ENCODE measurements at places on chromosomes 4 and X. TPM values are rescaled to one million over a fixed set of nuclear protein-coding genes. Genes with fewer than 3 reads are reported as not detected.

- H3K4me1 ChIP-seq, result no peaks in the 10 kb centered on the region
- H3K36me3 ChIP-seq, result no peaks in the 10 kb centered on the region
- H3K4me3 ChIP-seq, result no peak overlapping the region
Measured at GRCh38 chr4:33711826-33712225, 2532.5 kb downstream of the ARAP2 start.

DNA sequence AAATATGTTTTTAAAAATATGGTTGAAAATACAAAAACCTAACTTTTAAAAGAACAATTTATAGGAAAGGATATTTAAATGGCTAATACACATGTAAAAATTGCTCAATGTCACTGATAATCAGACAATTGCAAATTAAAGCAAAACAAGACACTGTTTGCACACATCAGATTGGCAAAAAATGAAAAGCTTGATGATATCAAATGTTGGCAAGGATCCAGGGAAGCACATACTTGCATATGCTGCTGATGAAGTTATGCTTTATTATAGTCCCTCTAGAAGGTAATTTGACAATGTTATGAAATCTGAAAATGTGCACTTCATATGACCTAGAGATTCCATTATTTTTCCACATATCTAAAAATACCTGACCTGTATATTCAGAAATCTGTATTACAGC is 45.7 kb upstream of the EPGN start:
- H3K36me3 ChIP-seq, result no peaks in the 10 kb centered on the region
- no peaks in the 10 kb centered on the region for H3K4me1 ChIP-seq
- no peaks in the 10 kb centered on the region for H3K27me3 ChIP-seq
- no peak overlapping the region for H3K27ac ChIP-seq
- H3K4me3 ChIP-seq, result no peak overlapping the region

PRSS12 gene
- 15.4 TPM for polyA plus RNA-seq

DNA sequence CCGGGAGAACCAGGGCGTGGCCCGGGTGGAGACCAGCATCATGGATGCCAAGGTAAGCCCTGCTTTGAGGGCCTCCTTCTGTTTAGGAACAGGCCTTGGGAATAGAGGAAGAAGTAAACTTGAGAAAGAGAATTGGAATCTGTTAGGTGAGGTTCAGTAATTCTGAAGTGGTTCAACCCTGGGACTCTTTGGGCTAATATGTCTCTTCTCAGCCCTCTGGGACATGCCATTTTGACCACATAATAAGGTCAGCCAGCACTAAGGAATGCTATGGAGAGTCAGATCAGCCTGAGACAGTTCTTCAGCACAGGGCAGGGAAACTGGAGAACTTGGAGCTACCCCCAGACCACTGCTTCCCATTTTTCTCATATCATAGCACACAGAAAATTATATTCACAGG is 63.3 kb upstream of the PRPS1 start:
- no peaks in the 10 kb centered on the region for H3K4me1 ChIP-seq
- H3K4me3 ChIP-seq, result no peak overlapping the region
- no peaks in the 10 kb centered on the region for H3K27me3 ChIP-seq

DNA sequence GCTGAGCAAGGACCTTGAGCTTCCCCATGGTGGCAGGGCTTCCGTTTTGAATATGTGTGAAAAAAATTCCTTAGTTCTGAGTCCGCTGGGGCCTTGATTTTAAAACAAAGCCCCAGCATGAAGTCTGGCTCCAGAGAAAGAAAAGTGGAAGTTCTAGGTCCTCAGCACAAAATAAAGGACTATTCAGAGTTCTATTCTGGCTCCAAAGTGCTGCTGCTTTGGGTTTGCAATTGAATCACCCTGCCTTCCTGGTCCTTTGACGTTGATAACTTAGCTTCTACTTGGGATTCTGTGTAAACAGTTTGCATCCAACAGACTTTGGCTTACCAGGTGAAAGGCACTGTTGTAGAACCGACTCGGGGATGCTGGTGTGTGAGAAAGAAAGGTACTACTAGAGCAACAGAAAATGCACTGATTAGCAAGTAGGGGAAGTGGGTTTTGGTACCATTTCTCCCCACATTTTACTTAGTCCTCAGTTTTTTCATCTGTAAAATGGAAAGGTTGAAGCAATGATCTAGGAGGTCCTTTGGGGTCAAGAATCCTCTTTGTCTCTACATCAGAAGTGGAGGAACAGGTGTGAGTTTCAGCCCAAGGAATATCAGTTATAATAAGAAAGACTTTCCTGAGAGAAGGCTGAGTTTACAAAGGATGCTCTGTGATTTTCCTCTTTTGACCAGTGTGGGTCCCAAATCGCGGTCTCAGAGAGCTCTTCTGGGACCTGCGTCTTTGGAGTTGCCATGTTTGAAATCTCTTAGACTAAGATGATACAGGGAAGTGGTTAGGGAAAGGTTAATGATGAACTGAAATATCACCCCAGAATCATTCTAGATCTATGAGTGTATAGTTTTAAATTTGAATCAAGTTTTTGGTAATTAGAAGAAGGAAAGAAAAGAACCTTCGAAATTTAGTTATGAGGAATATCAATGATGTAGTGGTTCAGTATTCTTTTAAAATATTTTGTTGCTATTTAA is 28.2 kb downstream of the IGFBP7 start:
- no peak overlapping the region for H3K4me3 ChIP-seq
- H3K36me3 ChIP-seq, result no peaks in the 10 kb centered on the region
- H3K27ac ChIP-seq, result peak overlapping the region; percentile 78
- no peaks in the 10 kb centered on the region for H3K27me3 ChIP-seq
- no peak for DNase-seq
- H3K4me1 ChIP-seq, result peaks cover 28% of the 10 kb centered on the region

- no peak overlapping the region for H3K27ac ChIP-seq
- DNase-seq, result no peak
- peaks cover 2% of the 10 kb centered on the region for H3K27me3 ChIP-seq
- no peaks in the 10 kb centered on the region for H3K36me3 ChIP-seq
- H3K4me3 ChIP-seq, result no peak overlapping the region
Measured at GRCh38 chr4:41532882-41533281, 5.1 kb upstream of the LIMCH1 start.

GRCh38 chr4:22910200-22910599 is 217.5 kb downstream of the GBA3 start:
- DNase-seq, result no peak
- H3K36me3 ChIP-seq, result no peaks in the 10 kb centered on the region

EDA2R gene
- 2.3 TPM for polyA plus RNA-seq

SPANXD gene
- not detected for polyA plus RNA-seq

GRCh38 chr4:145071560-145071959 is 26.4 kb downstream of the ANAPC10 start:
- no peak for DNase-seq
- no peak overlapping the region for H3K4me3 ChIP-seq
- no peaks in the 10 kb centered on the region for H3K36me3 ChIP-seq
- no peaks in the 10 kb centered on the region for H3K4me1 ChIP-seq
- no peaks in the 10 kb centered on the region for H3K27me3 ChIP-seq

HMX1 gene
- not detected for polyA plus RNA-seq

DNA sequence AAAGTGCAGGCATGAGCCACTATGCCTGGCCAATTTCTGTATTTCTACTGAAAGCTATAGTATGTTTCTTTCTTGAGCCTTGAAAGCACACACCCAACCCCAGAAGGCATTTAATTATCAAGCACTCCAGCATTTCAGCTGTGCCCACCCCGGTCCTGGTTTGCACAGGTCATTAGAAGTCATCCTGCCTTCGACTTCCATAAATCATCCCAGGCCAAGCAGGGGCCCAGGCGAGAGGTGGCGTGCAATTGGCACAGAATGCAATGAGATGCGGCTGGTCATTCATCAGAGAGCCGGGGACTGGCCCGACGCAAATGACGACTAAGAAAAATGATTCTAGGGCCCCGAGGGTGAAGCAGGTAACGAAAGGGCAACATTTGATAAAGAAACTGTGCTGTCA is 24.8 kb upstream of the CRMP1 start:
- no peaks in the 10 kb centered on the region for H3K4me1 ChIP-seq
- no peak for DNase-seq
- no peaks in the 10 kb centered on the region for H3K36me3 ChIP-seq

GRCh38 chr4:142369141-142369540 is 477.0 kb downstream of the INPP4B start:
- H3K27me3 ChIP-seq, result no peaks in the 10 kb centered on the region
- H3K4me3 ChIP-seq, result no peak overlapping the region
- H3K36me3 ChIP-seq, result no peaks in the 10 kb centered on the region
- DNase-seq, result no peak
- no peak overlapping the region for H3K27ac ChIP-seq

All from hepatocyte (in vitro differentiated cells).